Stimulated activated CD4-positive, alpha-beta T cell treated with anti-CD3 and anti-CD28 coated beads, TNF-alpha, amount 100 ng/mL, for 48 hours (primary cell): ENCODE measurements at places on chromosomes 12 and 14.

- peak; percentile 21 for DNase-seq
Measured at GRCh38 chr14:104393898-104394381, 185.6 kb upstream of the C14orf180 start.

- no peak for DNase-seq
Measured at GRCh38 chr14:78186277-78186676, 16.1 kb downstream of the NRXN3 start.

DNA sequence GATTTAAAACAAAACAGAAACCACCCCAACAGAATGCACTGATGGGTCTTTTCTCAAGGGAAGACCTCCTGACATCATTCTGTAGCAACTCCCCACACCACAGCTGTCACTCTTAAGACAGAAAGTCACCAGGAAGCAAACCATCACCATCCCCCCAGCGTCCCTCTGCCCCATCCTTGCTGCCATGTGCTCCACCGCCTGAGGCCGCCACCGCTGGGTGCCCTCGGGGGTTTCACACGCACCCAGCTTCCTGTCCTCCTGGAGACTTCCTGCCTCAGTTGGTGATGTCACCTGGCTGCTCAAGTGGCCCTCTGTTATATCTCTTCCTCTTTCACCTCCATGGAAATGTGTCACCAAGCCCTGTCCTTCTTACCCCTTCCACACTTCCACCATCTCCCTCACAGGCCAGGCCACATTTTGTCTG is 71.4 kb upstream of the GPR68 start:
- peak; percentile 83 for DNase-seq

DNA sequence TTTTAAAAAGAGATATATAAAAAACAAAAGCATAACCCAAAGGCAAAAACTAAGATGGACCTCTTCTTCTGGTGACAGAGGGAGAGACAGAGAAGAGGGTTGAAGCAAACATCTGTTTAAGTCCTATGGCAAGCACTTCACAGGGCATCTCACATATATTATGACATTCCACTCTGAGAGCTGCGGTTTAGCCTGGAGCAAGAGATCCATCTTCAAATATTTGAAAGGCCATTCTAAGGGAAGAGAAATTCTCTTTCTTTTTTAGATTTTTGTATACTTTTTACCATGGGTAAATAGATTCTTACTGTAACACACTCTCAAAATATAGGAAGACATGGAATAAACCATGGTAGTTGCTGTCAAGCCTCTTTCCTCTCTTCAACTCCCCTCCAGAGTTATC is 204.1 kb downstream of the GXYLT1 start:
- DNase-seq, result no peak
